Stomach (tissue), 19 donors: ENCODE measurements at places on chromosomes 12 and 14. TPM values are rescaled to one million over a fixed set of nuclear protein-coding genes. Genes with fewer than 3 reads are reported as not detected.

Gene GSG1
- polyA plus RNA-seq: not detected

Gene INSM2
- polyA plus RNA-seq: not detected

Gene E2F7
- polyA plus RNA-seq: not detected

Gene IL31
- polyA plus RNA-seq: not detected

Gene PUS1
- polyA plus RNA-seq: 12.8 TPM

Gene TAS2R9
- not detected for polyA plus RNA-seq

Gene RNASE3
- not detected for polyA plus RNA-seq

Gene FZD10
- 0.12 TPM for polyA plus RNA-seq

Gene NANOG
- polyA plus RNA-seq: not detected

Gene CHGA
- polyA plus RNA-seq: 130 TPM

Gene TRAF3
- polyA plus RNA-seq: 7.0 TPM

Gene COPZ1
- polyA plus RNA-seq: 133 TPM

Gene AP1G2
- polyA plus RNA-seq: 113 TPM

Gene WNT1
- not detected for polyA plus RNA-seq

Gene AHNAK2
- polyA plus RNA-seq: 1.5 TPM

Gene TMX1
- polyA plus RNA-seq: 7.4 TPM

Gene TMTC1
- 2.8 TPM for polyA plus RNA-seq

Gene TAS2R7
- polyA plus RNA-seq: not detected

Gene ADGRD1
- polyA plus RNA-seq: 5.0 TPM

Gene CLEC7A
- polyA plus RNA-seq: 1.9 TPM

Gene ARF6
- 61.3 TPM for polyA plus RNA-seq

Gene KCNMB4
- polyA plus RNA-seq: 1.6 TPM

Gene KRT82
- polyA plus RNA-seq: not detected

Gene SPTB
- 0.92 TPM for polyA plus RNA-seq

Gene DTX1
- polyA plus RNA-seq: 1.1 TPM
